ENCODE measurements at places on chromosomes 16 and 17.
A peak's percentile ranks its signal among the peaks of the same experiment; 100 is the strongest.

DNA sequence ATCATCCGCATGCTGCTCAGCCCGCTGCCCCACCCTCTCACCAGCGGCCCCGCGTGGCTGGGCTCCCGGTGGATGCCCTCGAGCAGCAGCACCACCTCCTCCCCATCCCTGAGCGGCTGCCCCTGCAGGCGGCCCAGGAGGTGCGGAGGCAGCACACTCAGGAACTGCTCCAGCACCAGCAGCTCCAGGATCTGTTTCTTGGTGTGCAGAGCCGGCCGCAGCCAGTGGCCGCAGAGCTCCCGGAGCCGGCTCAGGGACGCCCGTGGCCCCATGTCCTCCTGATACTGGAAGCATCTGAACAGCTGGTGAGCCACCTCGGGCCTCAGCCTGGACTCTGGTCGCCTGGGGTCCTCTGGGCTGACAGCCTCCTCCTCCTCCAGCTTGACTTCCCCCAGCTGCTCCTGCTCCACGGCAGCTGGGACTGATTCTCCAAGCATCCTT, 6.6 kb downstream of the ZSCAN10 start:
- no peak for DNase-seq

GRCh38 chr16:4414187-4414917, 2.0 kb downstream of the CORO7 start:
- no peak for DNase-seq

DNA sequence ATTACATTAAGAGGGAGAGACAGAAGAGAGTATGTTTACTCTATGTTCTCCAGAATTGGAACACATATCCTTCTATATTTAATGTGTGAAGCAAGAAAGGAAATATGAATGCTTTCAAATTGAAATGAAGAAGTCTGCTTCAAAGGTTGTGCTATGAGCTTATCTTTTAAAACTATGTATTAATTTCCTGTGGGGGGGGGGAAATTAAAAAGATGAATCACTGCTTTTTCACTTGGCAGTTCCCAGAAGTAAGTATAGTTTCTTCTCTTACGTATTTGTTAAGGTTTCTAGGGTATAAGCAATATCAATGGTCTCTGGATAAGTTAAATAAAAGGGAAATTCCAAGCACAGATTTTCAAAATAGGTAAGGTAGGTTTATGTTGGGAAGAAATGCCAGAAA, 7.0 kb downstream of the TERF2 start:
- DNase-seq = no peak

GRCh38 chr17:81194941-81195901, 27.5 kb downstream of the CEP131 start:
- no peak for DNase-seq

GRCh38 chr17:52383493-52384100, 225.1 kb upstream of the CA10 start:
- DNase-seq = peak; percentile 13

Data from gastrocnemius medialis (tissue), 4 donors.